ENCODE measurements at places on chromosomes 11 and 22.

- no peak for DNase-seq
These were observed 22.7 kb downstream of the EFCAB6 start for GRCh38 chr22:43789452-43789851.

- no peak for DNase-seq
These were observed 73.5 kb downstream of the ZBTB16 start for GRCh38 chr11:114132944-114133394.

- no peak for DNase-seq
These were observed 3.0 kb downstream of the FRMD8 start for GRCh38 chr11:65389294-65389980.

GRCh38 chr22:46002757-46003270 is 25.9 kb upstream of the WNT7B start:
- no peak for DNase-seq

DNA sequence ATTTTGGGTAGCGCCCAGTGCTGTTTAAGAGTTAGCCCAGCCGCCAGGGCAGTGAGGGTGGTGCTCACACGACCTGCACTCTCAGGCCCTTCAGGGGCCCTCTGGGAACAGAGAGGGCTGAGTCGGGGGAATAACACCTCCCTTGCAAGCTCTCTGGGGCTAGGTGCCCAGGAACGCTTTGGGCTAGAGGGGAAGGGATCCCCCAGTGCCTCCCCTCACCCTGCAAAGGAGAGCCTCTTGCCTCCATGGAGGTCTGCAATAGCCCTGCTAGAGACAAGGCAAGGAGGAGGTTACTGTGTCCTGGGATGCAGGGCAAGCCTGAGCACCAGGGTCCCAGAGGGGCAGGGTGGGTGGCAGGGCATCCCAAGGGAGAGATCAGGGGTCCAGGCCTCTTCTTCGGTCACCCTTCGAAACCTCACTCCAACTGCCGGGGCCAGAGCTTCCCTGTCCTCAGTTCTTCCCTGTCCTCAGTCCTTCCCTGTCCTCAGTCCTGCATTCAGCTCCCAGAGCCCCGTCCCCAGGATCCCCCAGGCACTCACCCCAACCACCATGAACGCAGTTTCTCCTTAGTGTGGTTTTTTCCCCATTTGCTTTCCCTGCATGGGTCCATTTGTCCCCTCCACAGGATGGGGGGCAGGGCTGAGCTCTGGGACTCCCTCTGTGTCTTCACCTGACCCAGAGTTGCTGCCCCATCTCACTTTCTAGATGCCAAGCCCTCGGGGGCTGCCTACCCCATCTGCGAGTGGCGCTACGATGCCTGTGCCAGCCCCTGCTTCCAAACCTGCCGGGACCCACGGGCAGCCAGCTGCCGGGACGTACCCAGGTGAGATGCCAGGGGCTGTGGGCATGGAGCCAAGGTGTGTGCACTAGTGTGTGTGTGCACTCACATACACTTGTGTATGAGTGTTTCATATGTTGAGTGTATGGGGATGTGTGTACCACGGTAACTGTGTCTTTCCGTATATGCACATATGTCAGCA is 60.8 kb downstream of the OTOG start:
- no peak for DNase-seq

GRCh38 chr11:92225568-92226330 is 1.1 kb downstream of the FAT3 start:
- DNase-seq: no peak

- no peak for DNase-seq
These were observed 42.6 kb upstream of the ACCSL start for GRCh38 chr11:44005063-44005701.

GRCh38 chr11:91163619-91164451 is 941.0 kb upstream of the CHORDC1 start:
- DNase-seq: no peak

GRCh38 chr11:124837491-124837856 is 27.8 kb upstream of the ROBO3 start:
- peak; percentile 5 for DNase-seq

- DNase-seq: no peak
These were observed 2.0 kb downstream of the MRGPRF start for GRCh38 chr11:69010964-69011623.

- DNase-seq: no peak
These were observed 17.1 kb downstream of the ZNRF3 start for GRCh38 chr22:28900379-28900925.

- no peak for DNase-seq
These were observed 20.3 kb upstream of the APLP2 start for GRCh38 chr11:130049328-130049771.

DNA sequence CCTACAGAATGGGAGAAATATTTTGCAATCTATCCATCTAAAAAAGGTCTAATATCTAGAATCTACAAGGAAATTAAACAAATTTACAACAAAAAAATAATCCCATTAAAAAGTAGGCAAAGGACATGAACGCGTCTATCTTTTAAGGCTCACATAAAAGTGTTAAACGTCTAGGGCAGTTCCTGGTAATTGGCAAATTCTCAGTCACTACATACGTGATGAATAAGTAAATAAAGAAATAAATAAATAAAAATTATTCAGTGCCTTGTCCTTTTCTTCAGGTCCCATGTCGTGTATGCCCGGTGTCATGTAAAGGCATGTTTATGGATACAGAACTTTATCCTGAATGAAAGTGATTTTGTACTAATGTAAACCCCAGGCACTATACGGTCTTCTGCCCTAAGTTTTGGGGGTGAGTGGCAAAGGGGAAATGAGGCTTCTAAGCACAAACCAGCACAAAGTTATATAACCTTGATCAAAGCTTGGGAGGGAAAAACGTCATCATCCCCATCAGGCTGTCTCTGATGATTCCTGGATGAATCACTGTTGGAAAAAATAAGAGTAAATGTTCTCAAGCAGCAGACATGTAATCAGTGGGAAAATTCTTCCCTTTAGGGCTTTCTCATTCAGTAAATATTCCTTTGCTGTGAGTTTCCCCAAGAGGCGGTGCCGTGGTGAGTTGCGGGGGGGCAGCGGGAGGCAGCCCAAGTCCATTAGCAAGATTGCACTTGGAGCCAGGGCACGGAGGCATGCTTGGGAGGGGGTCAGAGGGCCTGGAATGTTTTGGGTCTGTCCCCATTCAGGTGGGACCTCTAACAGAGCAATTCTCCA is 30.4 kb upstream of the MICAL2 start:
- DNase-seq: no peak

All from hematopoietic multipotent progenitor cell treated with erythropoietin and hydrocortisone succinate and interleukin-3 and kit ligand, for 15 days (in vitro differentiated cells).